Activated CD8-positive, alpha-beta memory T cell treated with anti-CD3 and anti-CD28 coated beads for 1 hour (primary cell): ENCODE measurements at places on chromosomes 12 and 14.

GRCh38 chr12:98048326-98048725 is 467.1 kb upstream of the TMPO start:
- DNase-seq: no peak

- DNase-seq: no peak
These were observed 101.3 kb downstream of the FOXN3 start for GRCh38 chr14:89315493-89316470.

- peak; percentile 64 for DNase-seq
These were observed 52.9 kb upstream of the OR9K2 start for GRCh38 chr12:55073043-55074022.

DNA sequence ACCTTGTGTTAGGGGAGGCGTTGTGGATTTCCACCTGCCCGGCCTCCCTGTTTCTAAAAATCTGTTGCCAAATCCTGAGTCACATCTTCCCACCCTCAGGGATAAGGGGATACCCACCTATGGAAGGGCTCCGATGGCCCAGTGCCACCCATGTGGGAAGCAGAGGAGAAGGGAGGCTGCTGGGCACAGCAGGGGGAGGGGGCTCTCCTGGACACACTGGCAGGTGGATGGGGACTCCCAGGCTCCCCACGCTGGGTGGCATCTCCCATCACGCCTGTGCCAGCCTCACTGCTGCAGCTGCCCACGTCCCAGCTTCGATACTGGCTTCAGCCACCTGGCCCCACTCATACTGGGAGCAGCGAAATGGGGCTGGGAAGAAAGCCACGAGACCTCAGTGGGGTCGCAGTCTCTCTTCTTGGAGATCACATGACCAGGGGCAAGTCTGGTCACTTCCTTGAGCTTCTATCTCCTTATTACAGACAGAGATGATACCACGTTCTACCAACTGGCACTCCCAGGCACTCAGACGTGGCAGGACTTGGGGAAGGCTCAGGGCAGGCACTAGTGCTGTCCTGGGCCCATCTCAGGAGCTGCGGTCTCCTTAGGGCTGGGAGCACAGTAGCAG is 72.2 kb downstream of the PITPNM2 start:
- no peak for DNase-seq

GRCh38 chr12:46187023-46187422 is 81.8 kb downstream of the SLC38A1 start:
- no peak for DNase-seq

DNA sequence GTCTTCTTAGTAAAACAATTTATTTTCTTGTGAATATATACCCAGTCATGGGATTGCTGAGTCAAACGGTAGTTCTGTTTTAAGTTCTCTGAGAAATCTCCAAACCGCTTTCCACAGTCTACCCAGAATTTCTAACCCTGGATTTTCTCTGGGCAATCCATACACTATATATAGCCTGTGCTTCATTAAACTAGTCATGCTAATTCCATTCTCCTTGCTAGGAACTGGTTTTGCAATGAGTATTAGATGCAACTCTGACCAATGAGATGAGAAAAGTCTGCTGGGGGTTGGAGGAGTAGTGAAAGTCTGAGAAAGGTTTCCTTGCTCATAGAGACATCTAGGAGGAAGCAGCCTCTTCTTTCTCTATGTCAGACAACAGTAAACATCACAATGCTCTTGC is 196.1 kb upstream of the CDKN3 start:
- DNase-seq: no peak

- no peak for DNase-seq
These were observed 53.3 kb downstream of the BEGAIN start for GRCh38 chr14:100533656-100534485.

- no peak for DNase-seq
These were observed 12.5 kb upstream of the TEX22 start for GRCh38 chr14:105385698-105386365.

GRCh38 chr14:61326847-61327246 is 5.5 kb downstream of the PRKCH start:
- DNase-seq: no peak

- DNase-seq: no peak
These were observed 137.3 kb downstream of the SUDS3 start for GRCh38 chr12:118513611-118514010.

GRCh38 chr14:85572011-85572410 is 42.1 kb downstream of the FLRT2 start:
- DNase-seq: no peak

GRCh38 chr12:130948751-130949150 is 5.0 kb upstream of the ADGRD1 start:
- no peak for DNase-seq

DNA sequence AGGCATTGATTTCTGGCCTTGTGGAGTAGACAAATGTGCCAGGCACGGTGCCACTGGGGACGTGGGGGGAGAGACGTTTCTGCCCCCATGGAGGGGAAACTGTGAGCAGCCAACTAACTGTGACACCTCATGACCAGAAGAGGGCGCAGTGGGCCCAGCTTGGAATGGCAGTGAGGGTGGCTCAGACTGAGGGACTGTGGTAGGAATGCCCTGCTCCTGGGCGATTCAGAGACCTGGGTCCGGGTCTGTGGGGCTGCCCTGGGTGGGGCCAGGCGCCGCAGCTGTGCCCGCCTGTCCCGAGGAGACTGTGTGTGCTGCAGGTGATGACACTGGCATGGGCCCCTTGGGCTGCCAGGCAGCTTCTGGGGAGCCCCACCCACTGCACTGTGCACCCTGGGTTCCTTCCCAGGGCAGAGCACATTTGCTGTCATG is 60.6 kb downstream of the SLC25A47 start:
- peak; percentile 49 for DNase-seq

GRCh38 chr12:92075425-92075914 is 70.2 kb downstream of the BTG1 start:
- no peak for DNase-seq

DNA sequence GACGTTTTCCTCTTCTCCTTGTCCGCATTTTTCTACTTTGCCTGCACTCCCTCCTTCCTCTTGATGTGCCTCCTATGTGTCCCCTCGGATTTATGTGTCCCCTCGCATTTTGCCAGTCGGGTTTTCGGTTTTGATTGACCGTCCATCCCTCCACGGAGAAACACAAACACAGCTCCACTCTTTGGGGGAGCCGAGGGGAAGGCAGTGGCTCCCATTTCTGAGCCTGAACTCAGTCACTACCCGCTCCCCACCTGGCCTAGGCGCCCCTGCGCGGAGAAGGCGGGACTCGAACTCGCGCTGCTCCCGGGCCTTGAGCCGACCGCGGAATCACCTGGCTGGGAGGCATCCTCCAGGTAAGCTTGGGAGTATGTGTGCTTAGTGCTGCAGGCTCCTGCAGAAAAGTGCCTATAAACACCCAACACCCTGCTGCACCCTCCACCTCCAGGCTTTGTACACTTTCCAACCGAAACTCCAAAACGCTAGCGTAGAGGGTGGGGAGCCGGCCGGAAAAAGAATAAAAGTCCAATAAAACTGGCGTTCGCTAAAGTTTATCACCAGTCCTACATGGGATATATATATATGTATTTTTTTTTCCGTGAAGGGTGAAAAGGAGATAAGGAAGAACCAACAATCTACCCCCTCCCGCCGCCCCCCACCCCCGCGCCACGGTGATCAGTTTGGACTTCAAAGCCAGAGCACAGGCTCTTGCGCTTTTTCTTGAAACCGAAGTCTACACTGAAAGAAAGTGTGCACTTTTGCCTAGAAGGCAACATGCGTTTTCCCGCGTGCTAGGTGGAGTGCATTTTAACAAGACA is 3.3 kb upstream of the CCND2 start:
- DNase-seq: no peak

GRCh38 chr12:4024701-4025100 is 151.5 kb upstream of the PARP11 start:
- DNase-seq: no peak

- no peak for DNase-seq
These were observed 428.8 kb downstream of the ZFP36L1 start for GRCh38 chr14:68363843-68364767.
